ENCODE measurements at places on chromosomes 6 and 20. TPM values are rescaled to one million over a fixed set of nuclear protein-coding genes. Genes with fewer than 3 reads are reported as not detected.

- no peak for DNase-seq
- H3K27me3 ChIP-seq: no peaks in the 10 kb centered on the region
- no peak overlapping the region for H3K27ac ChIP-seq
- H3K36me3 ChIP-seq: peaks cover 3% of the 10 kb centered on the region
- peaks cover 10% of the 10 kb centered on the region for H3K4me1 ChIP-seq
These were observed 48.7 kb downstream of the AKIRIN2 start for GRCh38 chr6:87653074-87653962.

- no peak overlapping the region for H3K4me3 ChIP-seq
- H3K27me3 ChIP-seq: no peaks in the 10 kb centered on the region
- H3K27ac ChIP-seq: no peak overlapping the region
- no peaks in the 10 kb centered on the region for H3K36me3 ChIP-seq
- H3K4me1 ChIP-seq: peaks cover 6% of the 10 kb centered on the region
These were observed 175.5 kb upstream of the FOXQ1 start for GRCh38 chr6:1136415-1136774.

DNA sequence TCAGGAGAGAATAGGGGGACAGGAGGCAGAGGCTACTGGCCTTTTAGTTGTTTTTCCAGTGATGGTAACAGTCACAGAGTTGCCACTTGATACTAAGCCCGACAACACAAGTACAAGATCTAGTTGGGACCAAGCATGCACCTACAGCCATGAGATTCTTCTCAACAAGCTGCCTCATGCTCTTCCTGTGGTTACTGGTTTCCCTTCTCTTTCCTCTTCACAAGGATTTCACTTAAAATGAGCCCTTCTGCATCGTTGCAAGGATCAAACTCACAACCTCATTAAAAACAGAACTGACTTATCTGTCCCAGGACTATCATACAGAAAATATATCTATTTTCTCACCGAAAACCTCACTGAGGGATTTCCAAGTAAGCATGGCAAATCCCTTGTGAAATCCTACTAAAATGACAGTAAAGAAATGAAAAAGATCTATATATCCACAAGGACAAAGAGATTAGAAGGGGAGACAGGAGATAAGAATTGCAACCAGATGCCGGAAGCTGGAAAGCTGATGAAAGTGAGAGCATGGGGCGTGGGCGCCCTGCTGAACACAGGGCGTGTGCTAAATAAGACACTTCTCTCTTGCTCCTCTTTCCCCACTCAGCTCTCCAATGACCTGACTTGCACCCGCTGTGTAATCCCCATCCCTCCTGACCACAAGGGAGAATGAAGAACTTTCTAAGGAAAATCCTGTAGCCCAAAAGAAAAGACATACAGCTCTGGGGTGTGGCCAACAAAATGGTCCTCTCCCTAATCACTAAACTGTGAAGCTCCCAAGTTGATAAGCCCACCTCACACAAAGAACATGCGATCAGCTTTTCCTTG, 13.4 kb downstream of the MTFR2 start:
- no peak overlapping the region for H3K4me3 ChIP-seq
- H3K27ac ChIP-seq: no peak overlapping the region
- no peaks in the 10 kb centered on the region for H3K4me1 ChIP-seq
- H3K36me3 ChIP-seq: no peaks in the 10 kb centered on the region

DNA sequence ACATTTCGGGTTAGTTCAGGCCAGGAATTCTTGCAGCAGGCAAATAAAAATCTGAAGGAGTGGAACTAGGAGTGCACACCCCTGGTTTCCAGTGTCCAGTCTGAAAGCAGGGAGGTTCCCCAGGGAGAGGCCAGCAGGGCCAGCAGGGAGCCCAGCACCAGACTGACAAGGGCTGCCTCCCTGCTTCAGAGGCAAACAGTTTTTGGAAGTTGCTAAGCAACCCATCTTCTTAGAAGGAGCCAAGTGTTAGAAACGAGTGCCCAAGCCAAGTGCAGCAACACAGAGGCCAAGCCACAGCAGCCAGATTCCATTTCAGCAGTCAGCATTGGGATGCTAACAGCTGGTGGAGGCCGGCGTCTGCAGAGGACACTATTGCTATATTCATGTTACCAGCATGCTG, 179.1 kb downstream of the SYNDIG1 start:
- no peak overlapping the region for H3K4me3 ChIP-seq
- H3K4me1 ChIP-seq: no peaks in the 10 kb centered on the region
- DNase-seq: peak; percentile 54

- H3K4me3 ChIP-seq: no peak overlapping the region
- H3K27ac ChIP-seq: no peak overlapping the region
- DNase-seq: no peak
- no peaks in the 10 kb centered on the region for H3K36me3 ChIP-seq
These were observed 6.5 kb upstream of the UQCC2 start for GRCh38 chr6:33717934-33718455.

DNA sequence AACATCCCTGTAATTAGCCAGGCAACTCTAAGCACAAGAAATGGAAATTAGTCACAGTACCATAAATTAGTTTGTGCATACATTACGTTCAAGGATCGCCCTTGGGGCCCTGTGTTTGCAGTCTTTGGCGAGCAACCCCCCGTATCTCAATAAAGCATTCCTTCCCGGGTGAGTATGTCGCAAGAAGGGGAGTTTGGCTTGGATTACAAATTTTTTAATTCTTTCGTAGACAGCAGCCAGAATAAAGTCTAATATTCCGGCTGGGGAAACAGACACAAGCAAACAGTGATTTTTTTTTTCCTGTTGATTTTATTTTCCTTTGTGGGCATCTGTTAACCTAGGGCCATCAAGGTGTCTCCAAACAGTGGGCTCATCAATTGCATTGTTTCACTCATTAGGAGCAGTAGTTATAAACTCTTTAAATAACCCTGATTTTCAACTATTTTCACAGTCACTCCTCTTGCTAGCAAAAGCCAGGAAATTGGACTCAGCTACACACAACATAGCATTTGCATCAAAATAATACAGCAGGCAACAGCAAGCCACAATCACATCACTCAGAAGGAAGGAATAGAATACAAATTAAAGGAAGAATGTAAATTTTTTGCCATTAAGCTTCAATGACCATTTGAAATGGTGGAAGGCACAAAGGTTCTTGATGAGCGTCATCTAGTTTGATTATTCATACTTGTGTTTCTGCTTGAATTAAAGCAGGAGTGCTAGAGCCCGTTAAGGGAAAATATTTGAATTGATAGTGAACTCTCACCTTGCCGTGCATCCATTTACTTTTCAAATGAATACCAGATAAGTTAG, 85.3 kb downstream of the LINC00237 start:
- no peak overlapping the region for H3K4me3 ChIP-seq
- DNase-seq: peak; percentile 30
- H3K27ac ChIP-seq: no peak overlapping the region
- no peaks in the 10 kb centered on the region for H3K4me1 ChIP-seq
- no peaks in the 10 kb centered on the region for H3K36me3 ChIP-seq
- no peaks in the 10 kb centered on the region for H3K27me3 ChIP-seq

DNA sequence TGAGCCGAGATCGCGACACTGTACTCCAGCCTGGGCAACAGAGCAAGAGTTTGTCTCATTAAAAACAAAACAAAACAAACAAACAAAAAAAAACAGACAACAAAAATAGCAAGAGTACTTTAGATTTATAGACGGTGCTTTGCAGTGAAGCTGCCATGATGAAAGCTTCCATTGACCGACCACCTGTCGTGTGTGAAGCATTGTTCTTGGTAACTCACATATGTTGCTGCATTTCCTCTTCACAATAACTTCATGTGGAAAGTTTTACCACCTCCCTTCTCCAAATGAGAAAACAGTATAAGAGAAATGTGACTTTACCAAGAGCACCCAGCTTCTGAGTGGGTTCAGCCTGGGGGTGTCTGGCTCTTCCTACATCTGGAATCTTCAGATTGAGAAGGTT, 56.4 kb upstream of the PTGIS start:
- no peaks in the 10 kb centered on the region for H3K4me1 ChIP-seq
- H3K4me3 ChIP-seq: no peak overlapping the region
- DNase-seq: no peak
- H3K27me3 ChIP-seq: no peaks in the 10 kb centered on the region
- no peak overlapping the region for H3K27ac ChIP-seq

GRCh38 chr20:59518881-59519706, 85.2 kb upstream of the PHACTR3 start:
- no peaks in the 10 kb centered on the region for H3K36me3 ChIP-seq
- H3K27me3 ChIP-seq: peaks cover 15% of the 10 kb centered on the region
- H3K27ac ChIP-seq: no peak overlapping the region
- H3K4me1 ChIP-seq: no peaks in the 10 kb centered on the region

RAET1L gene
- polyA plus RNA-seq: not detected

SRMS gene
- not detected for polyA plus RNA-seq

BANF2 gene
- polyA plus RNA-seq: not detected

SRSF12 gene
- 7.0 TPM for polyA plus RNA-seq
